Gastrocnemius medialis (tissue), 4 donors: ENCODE measurements at places on chromosomes 16 and 17. TPM values are rescaled to one million over a fixed set of nuclear protein-coding genes. Genes with fewer than 3 reads are reported as not detected.

- H3K4me1 ChIP-seq, result no peaks in the 10 kb centered on the region
- no peak overlapping the region for H3K27ac ChIP-seq
- no peak overlapping the region for H3K4me3 ChIP-seq
- H3K36me3 ChIP-seq, result no peaks in the 10 kb centered on the region
Observed at GRCh38 chr17:71855010-71855409, 265.8 kb upstream of the SOX9 start.

DNA sequence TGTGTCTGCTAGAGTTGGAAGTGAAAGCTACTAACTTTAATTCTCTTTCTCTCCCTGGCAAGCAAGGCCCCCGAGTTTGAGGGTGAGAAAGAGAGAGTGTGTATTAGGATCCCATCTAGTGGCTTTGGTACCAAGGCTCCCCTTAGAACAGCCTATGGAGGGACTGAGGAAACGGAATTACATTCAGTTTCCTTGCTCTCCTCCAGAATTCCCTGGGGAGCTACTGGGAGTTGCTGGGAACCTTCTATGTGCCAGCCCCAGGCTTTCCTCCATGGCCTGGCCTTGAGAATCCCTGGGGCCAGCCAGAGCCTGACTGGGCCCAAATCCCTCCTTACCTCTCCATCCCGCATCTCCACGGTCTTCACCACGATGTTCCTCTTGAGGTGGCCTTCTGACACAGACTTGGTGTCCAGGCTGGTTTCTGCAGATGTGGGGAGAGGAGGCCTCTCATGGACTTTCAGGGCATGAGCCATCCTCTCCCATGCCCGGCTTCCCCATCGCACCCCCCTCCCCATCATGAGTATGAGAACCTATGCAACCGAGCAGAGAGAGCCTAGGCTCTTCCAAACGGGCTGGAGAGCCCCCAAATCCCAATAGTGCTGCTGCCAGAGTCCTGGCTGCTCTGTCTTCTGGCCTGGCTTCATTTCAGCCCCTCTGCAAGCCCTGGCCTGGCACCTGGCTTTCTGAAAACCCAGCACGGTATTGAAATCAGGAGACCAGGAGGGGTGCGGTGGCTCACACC, 7.4 kb downstream of the GFAP start:
- H3K4me1 ChIP-seq, result no peaks in the 10 kb centered on the region
- H3K27me3 ChIP-seq, result no peaks in the 10 kb centered on the region
- no peak overlapping the region for H3K4me3 ChIP-seq
- H3K36me3 ChIP-seq, result no peaks in the 10 kb centered on the region
- DNase-seq, result no peak
- H3K27ac ChIP-seq, result no peak overlapping the region

GRCh38 chr16:26335236-26335853, 643.6 kb downstream of the HS3ST4 start:
- H3K36me3 ChIP-seq, result no peaks in the 10 kb centered on the region
- DNase-seq, result no peak
- no peak overlapping the region for H3K4me3 ChIP-seq
- no peak overlapping the region for H3K27ac ChIP-seq
- H3K4me1 ChIP-seq, result no peaks in the 10 kb centered on the region
- H3K27me3 ChIP-seq, result no peaks in the 10 kb centered on the region

DNA sequence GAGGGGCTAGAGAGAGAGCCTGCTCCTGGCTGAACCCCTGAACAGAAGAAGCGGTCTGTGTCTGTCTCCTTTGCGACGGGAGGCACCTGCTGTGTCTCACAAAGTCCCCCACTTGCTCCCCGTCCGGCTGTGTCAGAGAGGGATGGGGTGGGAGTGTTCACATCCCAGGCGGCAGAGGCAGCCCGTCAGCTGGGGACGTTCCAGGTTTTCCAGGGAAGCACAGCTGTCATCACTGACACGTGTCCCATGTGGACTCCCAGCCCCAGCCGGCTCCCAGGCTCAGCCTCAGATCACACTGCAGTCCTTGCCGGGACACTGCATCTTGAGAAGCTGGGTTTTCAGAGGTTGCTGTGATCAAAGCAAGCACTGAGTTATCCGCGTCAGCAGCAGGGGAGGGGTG, 1.6 kb downstream of the TELO2 start:
- H3K4me3 ChIP-seq, result no peak overlapping the region
- peaks cover 15% of the 10 kb centered on the region for H3K4me1 ChIP-seq
- DNase-seq, result peak; percentile 26
- H3K36me3 ChIP-seq, result no peaks in the 10 kb centered on the region
- no peaks in the 10 kb centered on the region for H3K27me3 ChIP-seq
- H3K27ac ChIP-seq, result peak overlapping the region; percentile 92

The PERCC1 gene
- total RNA-seq, result not detected
